ENCODE measurements at places on chromosomes 3 and 15. TPM values are rescaled to one million over a fixed set of nuclear protein-coding genes. Genes with fewer than 3 reads are reported as not detected.
A peak's percentile ranks its signal among the peaks of the same experiment; 100 is the strongest.

GRCh38 chr15:45225506-45226273 lies 26.3 kb upstream of the SLC28A2 start:
- DNase-seq = peak; percentile 30

GPX1 gene
- 321 TPM for total RNA-seq

GRCh38 chr3:183385698-183386613 lies 42.5 kb downstream of the MCF2L2 start:
- peak; percentile 48 for DNase-seq

GRCh38 chr15:59170295-59171066 lies 36.2 kb upstream of the LDHAL6B start:
- peak; percentile 22 for DNase-seq

DNA sequence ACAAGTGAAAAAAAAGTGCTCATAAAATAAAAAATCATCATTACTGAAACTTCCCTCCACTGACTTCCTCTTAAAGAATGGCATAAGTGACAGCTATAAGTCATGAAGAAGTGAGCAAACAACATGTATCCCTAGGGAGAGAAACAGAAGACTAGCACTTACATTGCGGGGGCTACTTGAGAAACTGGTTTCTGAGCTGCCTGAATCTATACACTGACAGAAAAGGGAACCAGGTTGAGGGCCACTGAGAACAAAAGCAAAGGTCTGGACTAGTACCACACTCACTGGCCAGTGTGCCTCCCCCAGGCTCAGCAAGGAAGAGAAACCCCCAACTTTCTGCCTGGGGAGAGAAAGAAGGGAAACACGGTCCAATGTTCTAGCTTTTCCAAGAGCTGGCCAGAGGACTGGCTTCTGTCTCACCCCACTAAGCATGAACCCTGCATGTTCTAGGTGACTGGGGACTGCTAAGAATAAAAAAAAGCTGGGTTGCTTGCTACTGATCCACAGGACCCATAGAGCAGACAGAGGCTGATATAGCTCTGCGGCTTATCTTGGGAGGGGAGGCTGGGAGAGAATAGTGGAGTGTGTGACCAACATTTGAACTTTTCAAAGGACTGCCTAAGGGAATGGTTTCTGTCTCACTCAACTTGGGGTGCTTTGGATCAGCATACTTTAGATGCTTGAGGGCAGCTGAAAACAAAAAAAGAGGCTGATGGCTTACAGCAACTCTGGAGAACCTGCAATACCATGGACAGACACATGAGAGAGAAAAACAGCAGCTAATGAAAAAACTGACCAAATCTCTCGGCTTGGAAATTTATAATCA lies 8.1 kb downstream of the RAD18 start:
- no peak for DNase-seq

DNA sequence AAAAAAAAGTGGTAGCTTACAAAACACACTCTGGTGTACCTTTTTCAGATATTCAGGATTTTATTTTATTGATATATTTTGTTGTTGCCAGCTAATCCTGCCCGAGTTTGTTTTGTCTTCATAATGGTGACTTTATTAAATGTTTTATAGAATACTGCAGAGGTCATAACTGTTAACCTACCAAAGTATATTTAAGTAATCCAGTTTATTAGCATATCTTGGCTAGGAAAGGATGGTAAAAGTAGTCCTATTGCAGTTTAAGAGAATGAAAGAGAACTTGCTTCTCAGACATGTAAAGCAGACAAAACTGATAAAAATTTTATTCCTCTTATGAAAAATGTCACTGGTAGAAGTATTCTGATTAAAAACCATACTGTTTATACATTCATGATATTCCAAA lies 59.2 kb upstream of the IGSF10 start:
- no peak for DNase-seq

DNA sequence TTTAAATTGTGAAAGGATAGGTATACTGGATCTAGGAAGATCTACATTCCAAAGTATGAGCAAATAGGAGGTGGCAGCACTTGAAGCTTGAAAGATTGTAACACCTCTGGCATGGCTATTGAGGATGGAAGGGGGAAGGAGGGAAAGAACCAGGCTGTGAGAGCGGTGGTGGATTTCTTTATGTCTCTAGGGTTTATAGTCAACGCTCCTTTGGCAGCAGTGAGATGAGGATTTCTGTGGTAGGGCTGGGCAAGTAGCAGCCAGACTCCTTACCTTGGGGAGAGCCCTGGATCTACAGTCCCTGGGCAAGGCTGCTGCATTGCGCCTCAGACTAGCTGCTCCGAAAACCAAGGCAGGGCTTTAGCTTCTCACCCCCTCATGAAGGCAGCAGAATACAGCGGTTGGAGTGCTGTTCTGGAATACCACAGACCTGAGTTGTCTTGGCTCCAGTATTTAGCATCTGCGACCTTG lies 53.2 kb downstream of the MEF2A start:
- no peak for DNase-seq

- DNase-seq = no peak
Measured at GRCh38 chr3:46080124-46080968, 53.1 kb upstream of the XCR1 start.

CAMK2N2 gene
- 13.1 TPM for total RNA-seq

DNA sequence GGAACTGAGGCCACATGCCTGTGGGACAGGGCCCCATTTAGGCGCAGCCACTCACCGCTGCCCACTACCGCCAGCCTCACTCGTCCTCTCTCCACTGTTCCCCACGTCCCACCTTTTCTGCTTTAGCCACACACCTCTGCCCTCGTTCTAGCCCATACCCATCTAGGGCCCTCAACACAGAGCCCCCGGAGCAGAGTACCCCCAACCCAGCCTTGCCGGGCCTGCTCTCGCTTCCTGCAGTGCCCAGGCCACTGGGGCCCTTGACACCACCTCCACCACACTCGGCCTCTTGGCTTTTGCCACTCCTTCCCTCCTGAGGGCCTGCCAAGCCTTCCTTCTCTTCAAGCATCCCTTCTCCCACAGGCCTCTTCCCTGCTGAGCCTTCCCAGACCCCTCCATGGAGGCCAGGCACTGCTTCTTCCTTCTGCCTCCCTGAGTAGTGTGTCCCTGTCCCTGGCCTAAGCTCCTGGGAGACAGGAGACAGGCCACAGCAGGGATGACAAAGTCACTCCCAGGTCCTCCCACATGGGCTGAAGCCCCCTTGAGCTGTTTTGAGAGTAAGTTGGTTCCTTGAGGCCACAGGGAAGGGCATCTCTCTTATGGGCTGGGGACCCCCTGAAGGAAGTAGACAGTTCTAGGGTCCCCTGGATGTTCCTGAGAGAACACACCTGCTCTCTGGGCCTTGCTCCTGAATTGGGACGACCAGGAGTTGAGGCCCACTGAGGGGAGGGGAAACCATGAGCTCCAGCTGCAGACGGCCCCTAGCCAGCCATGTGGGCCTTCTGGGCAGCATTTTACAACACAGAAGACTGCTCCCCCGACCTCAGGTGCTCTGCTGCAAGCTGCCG lies 4.4 kb downstream of the PRSS50 start:
- peak; percentile 8 for DNase-seq

CELF6 gene
- not detected for total RNA-seq

GRCh38 chr15:29135309-29135657 lies 134.3 kb downstream of the NSMCE3 start:
- DNase-seq = no peak

GOLGA8M gene
- 0.39 TPM for total RNA-seq

RBP2 gene
- total RNA-seq = not detected

- DNase-seq = peak; percentile 39
Measured at GRCh38 chr15:22949074-22949547, 31.1 kb downstream of the CYFIP1 start.

DNA sequence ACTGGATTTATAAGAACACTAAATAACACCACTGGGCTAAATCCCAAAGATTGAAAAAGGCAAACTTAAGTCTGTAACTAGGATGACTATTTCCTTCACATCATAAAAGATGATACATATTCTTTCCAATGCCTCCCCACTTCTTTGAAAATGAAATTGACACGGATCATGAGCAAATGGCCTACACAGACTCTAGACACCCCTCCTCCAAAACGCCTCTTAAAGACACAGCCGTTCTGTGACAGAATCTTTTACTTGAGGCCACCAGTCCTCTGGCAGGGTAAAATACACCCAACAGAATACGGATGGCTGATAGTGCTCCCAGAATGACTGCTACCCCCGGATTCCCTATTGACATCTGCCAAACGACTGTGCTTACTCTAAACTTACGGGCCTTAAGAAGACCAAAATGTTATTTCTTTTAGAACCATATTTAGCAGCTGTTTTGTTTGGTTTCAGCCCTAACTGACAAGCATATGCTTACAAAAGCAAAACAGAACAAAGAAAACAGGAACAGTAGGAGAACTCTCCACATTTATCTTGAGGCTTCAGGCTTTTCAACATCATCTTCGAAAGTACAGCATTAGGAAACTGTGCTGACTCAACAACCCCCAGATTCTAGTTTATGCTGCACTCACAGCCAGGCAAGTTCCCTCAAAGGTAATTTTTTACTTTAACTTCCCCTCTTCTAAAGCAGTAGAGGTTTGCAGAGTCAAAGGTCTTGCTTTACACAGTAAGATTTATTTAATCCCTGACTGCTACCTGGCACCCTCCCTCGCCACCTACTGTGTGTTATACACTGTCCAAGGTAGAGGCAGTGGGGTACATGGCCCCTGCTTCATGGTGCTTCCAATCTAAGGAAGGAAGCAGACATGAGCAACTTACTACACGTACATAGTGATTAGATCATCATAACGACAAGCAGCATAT lies 84.3 kb downstream of the TNIK start:
- DNase-seq = no peak

- DNase-seq = no peak
Measured at GRCh38 chr15:38560456-38560926, 4.1 kb downstream of the RASGRP1 start.

DNA sequence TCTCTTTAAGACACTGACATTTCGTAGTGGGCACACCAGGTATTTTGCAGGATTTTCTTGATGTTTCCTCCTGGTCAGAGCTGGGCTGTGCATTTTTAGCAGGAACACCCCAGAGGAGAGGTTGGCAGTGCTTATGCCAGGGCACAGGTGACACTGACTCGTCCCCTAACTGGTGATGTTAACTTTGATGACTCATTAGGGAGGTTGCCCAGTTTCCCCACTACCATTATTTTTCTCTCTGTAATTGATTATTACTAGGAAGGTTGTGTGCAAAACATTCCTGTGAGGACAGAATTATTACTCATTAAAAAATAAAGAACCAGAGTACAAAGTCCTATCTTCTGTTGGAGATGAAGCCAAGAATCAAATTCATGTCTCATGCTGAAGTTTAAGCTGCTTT lies 394.5 kb downstream of the GABRG3 start:
- no peak for DNase-seq

GRCh38 chr3:105431200-105431599 lies 64.5 kb downstream of the ALCAM start:
- no peak for DNase-seq

- no peak for DNase-seq
Measured at GRCh38 chr3:117479095-117479494, 769.5 kb downstream of the TUSC7 start.

H1-8 gene
- total RNA-seq = not detected

PLSCR5 gene
- not detected for total RNA-seq

DNA sequence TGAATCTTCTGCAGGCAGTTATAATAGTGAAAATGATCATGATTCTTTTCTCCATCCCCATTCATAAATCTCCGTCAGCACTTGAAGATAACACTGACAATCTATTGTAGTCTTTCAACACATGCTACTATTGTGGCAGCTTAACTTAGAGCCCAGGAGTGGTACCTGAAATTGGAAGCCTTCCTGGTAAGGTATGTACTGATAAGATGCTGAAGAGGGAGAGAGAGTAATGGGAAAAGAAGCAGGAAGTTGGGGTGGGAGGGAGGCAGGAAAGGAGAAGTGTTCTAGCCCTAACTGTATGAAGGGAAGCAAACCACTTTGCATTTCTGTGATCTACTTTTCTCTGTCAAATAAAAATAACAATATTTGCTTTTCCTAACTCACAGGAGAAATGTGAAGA lies 197.4 kb upstream of the RORA start:
- no peak for DNase-seq

DNA sequence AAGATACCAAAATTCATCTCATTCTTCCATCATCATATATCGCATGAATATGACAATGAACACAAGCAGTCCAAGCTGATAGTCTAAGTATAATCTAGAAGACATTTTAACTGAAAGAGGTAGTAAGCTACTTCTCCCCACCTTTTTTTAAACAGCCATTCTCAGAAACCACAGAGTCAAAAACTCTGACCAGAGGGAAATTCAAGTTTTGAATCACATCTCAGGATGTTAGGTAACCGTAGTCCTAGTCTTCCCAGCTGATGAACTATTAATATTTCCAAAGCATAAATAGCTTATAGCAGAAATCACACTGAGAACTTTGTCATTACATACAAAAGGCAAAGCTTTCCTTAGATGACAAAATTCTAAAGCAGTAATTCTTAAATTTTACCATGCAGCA lies 25.8 kb downstream of the NPTN start:
- no peak for DNase-seq

- DNase-seq = no peak
Measured at GRCh38 chr3:193805448-193805847, 212.4 kb downstream of the OPA1 start.

GRCh38 chr15:54675241-54675640 lies 521.5 kb downstream of the RSL24D1 start:
- DNase-seq = no peak

DNA sequence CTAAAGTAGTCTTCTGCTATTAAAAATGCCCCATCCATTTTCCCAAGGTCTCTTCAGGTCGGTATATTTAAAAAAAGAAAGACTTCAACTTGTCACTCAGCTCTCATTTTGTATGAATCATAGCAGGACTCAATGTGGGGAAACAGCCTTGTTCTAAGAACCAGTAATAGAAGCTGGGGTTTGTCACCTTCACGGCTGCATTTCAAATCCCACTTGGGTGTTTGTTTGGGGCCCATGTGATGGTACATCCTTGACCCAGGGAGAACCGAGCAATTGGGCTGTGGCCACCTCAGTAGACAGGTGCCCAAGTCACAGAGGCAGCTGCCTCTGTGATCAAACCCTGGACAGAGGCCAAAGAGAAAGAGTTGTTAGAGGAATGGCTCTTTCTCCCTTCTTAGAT lies 70.3 kb upstream of the ARL8B start:
- no peak for DNase-seq
